ENCODE measurements at places on chromosomes 7 and 10.

DNA sequence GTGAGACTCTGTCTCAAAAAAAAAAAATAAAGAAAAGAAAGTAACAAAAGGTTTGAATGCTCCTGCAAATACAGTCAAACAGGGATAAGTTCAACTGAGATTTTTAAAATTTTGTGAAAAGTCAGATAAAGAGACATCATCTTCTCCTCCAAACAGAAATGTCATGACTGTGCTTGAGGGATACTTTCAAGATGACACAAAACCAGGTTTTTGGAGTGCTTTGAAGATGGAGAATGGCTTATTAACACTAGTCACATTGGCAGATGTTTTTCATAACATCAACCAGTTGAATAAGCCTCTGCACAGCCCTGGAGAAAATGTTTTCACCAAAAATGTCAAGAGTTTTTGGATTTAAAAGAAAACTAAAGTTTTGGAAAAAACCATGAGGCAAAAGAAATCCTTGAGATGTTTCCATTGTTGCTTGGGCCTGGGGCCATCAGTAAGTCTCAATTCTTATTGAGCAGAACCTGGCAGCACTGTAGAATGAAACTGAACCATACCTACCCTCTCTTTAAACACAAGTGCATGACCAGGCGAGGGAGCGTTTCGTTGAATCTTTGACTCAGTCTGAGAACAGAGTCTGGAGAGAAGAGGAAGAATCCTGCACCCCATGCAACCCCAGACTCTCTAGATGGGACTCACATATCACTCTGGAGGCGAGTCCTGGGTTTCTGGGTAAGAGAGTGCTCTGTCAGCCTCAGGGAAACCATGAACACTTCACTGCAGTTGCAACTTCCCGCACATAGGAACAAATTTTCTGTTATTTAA is 37.4 kb upstream of the PRKCQ start:
- DNase-seq = no peak

- DNase-seq = no peak
Measured at GRCh38 chr10:48791267-48791928, 106.7 kb downstream of the WDFY4 start.

- no peak for DNase-seq
Measured at GRCh38 chr10:130967784-130968183, 343.7 kb downstream of the TCERG1L start.

DNA sequence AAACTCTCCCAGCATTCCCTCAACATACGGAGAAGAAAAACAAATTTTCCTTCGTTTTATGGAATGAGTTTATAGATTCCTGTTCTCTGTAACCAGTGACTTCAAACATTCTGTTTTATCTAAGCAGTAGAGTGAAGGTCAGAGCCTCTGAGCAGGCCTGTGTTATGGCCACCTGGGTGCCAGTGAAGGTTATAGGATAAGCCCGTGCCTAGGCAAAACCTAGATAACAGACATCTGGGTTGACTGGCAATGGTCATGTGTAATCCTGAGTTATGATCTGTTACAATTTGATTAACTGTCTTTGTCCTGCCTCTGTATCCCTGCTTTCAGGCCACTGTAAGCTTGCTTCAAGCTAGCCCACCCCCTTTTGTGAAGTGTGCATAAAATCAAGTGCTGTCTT is 8.3 kb downstream of the LSM5 start:
- DNase-seq = no peak

GRCh38 chr7:27921081-27921836 is 181.3 kb downstream of the TAX1BP1 start:
- peak; percentile 94 for DNase-seq

- DNase-seq = no peak
Measured at GRCh38 chr7:128383776-128384175, 22.3 kb upstream of the PRRT4 start.

- peak; percentile 66 for DNase-seq
Measured at GRCh38 chr10:133379152-133379800, at the start of gene PAOX. PAOX (plus strand) TSS chr10:133379262; CDS start chr10:133379317, 55 bp downstream.

DNA sequence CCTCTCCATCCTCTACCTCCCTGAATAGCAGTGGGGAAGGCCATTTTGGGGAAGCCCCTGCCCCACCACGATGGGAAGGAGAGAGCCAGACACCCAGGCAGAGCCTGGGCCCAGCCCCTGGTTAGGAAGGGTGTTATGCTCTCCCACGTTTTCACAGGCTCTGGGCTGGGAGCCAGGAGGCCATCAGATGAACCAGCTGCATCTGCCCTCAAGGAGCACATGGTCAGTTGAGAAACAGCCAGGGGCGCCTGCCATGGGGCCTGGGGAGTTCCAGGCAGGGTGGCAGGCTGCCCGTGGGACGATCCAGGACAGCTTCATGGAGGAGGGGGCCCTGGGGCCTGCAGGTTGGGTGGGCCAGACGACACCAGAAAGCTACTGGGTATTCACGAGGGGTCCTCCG is 47.5 kb downstream of the CAMK2B start:
- peak; percentile 75 for DNase-seq

DNA sequence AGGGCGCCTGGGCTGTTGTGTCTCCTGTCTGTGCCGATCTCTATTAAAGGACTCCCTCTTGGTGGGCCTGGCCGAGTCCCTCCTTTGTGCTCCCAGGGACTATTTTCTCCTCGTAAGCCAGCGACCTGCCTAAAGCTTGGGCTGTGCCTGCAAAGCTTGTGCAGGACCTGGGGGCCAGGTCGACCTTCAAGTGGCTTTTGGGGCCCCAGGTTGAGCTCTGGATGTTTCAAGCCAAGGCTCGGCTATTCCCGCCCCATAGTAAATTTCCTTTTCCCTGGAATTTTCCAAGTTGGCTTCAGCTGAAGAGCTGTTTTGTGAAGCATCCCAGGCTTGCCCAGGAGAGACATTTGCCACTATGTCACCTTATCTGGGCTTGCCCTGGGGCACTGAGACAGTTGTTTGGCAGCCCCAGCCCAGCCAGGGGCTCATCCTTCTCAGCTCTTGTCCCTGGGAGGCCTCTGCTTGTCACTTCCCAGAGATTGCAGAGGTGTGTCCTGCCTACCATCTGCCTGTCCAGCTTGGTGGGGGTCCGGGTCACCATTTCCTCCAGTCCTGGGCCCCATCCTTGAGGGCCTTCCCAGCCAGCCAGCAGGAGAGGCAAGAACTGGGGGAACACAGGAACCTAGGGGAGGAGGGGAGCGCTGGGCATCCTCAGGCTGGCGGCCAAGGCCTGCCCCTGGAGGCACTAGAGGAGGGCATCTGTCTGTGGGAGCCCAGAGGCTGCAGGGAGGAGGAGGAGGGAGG is 20.2 kb downstream of the ZMIZ2 start:
- DNase-seq = no peak

GRCh38 chr7:75546237-75547015 is 54.3 kb downstream of the SPDYE5 start:
- DNase-seq = no peak
